CD4-positive, alpha-beta T cell treated with Interleukin-2 at 100 ng/mL for 4 hours (primary cell): ENCODE measurements at places on chromosomes 4 and X.
A peak's percentile ranks its signal among the peaks of the same experiment; 100 is the strongest.

DNA sequence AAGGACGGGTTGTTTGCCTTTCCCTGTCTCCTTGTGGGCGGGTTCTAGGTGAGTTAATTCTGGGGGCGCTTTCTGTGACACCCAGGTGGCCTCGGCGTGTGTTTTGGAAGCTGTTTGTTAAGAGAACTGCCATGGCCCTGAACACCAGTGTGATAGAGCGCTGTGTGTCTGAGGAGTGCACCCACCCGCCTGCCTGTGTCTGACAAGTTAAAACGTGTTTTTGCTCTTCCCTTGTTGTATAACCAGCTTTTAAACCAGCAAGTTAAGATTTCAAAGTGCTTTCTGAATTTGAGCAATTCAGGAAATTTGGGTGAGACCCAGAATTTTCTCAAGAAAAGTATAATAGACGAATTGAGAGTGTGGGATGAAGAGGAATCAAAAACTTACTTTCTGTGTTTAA lies 55.2 kb upstream of the HGFAC start:
- no peak for DNase-seq

GRCh38 chr4:168765322-168765721 lies 244.7 kb downstream of the CBR4 start:
- no peak for DNase-seq

DNA sequence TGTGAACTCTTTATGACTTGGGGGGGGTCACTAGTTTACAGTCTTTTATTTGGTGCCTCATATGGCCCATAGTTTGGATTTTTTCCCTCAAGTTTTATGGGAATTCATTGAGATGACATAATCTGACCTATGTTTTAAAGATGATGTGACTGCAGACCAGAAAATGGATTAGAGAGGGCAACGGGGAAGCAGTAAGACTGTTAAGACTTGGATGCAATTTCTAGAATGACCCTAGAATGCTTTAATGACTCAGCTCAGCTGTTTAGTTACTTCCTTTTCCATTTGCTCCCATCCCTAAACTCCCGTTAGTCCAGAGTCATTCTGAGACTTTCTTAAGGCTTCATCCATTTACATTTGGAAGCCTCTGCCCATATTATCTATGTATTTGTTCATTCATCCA lies 59.9 kb upstream of the PDGFRA start:
- DNase-seq: no peak

- peak; percentile 81 for DNase-seq
These were observed 2.7 kb downstream of the FOXO4 start for GRCh38 chrX:71098302-71098701.

GRCh38 chr4:85406185-85406584 lies 68.8 kb upstream of the ARHGAP24 start:
- DNase-seq: no peak

- DNase-seq: no peak
These were observed 608.8 kb upstream of the EPHA5 start for GRCh38 chr4:66279084-66279483.

GRCh38 chr4:78653655-78654054 lies 102.1 kb downstream of the ANXA3 start:
- DNase-seq: no peak
